ENCODE measurements at places on chromosomes 6 and 20.

DNA sequence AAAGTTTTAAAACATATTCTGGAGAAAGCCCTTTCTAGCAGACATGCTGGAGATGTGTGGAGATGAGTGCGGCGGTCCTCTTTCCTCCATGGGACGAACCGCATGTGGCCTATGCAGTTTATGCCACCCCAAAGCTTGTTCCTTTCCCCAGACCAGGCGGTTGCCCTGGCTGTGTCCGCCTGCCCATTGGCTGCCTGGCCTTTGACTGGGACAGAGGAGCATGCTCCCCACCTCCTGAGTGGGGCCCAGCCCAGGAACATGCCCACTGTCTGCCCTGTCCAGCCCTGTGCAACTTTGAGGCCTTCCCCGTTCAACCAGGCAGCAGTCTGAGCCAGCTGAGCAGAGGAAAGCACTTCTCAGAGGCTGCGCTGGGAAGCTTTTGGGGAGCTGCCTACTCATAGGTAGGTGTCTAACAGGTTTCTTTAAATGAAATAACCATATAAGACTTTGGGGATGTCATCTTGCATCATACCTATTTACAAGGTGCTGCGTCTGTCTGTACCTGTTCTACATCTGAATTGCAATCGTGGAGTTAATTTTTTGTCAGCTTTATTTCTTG, 20.6 kb downstream of the FOXC1 start:
- DNase-seq = no peak

- no peak for DNase-seq
Observed at GRCh38 chr6:66740346-66740745, 1033.3 kb upstream of the EYS start.

DNA sequence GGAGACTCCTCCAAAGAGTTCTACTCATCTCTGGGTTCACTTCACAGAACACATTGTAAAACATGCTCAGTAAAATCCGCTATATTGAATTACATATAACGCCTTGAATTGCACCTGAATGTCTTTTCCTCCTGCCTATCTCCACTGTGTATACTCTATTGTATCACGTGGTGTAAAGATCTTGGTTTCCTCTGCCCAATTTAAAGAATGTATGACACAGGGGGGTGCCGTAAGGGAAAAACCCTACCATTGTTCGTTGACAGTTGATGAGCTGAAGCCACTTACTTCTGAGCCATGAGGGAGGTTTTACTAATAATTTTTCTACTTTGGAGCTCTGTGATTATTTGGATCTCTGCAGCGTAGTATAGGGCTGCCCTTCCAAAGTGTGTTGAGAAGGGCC, 6.0 kb downstream of the ASF1A start:
- DNase-seq = no peak

GRCh38 chr20:11144114-11144950, 470.5 kb upstream of the JAG1 start:
- DNase-seq = no peak

DNA sequence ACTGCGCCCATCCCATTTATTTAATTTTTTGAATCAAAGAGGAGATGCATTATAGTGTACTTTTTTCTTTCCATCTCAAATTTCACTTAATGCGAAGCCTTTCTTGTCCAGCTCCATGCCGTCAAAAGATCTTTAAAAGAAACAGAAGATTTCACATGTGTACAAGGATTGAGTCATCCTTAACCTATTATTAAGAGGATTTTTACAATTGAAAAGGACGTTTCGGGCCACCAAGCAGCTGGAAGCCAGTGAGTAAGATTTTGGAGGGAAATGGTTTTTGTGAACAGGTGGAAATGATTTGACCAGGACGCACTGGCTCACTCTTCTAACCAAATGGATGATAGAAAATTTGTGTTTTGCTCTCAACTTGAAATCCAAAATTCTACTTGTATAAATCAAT, 15.1 kb upstream of the CCDC170 start:
- DNase-seq = no peak

GRCh38 chr6:100512203-100512862, 47.6 kb upstream of the SIM1 start:
- DNase-seq = no peak

DNA sequence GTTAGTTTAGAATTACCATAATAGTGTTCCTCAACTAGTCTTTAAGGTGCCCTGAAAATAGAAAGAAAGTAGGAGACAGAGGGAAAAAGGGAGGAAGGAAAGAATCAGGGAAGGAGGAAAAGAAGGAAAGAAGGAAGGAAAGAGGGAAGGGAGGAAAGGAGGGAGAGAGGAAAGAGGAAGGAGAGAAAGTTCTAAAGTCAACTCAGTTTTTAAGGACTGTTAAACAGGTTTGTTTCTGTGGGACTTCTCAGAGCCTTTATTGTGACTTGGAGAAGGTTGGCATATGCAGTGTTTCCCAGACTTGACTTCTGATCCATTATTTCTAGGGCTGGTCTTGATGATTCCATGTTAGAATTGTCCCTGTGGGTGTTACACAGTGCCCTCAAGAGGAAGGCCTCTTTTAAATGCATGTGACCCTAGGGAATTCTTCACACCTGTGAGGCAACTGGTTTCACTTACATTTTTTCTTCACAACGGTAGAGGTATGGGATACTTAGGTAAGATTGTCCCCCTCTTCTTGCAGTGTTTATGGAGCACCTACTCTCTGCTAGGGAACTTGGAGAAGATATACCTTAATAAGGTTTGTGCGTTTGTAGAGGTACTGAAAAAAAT, 132.7 kb upstream of the GMDS start:
- no peak for DNase-seq

DNA sequence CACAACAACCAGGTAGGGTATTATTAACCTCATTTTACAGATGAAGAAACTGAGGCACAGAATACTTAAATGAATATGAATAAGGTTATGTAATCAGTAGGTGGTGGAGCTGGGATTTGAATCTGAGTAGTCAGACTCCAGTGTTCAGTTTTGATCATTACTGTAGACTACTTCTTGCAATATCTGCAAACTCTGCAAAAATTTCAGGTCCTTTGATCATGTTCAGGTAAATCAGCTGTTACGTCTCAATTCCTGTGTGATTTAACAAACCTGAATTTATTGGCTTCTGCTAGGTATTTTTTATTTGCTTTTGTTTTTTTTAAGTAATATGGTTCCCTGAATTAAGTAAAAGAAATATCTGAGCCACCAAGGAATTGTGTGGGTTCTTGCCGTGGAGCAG, 70.7 kb upstream of the NOTCH4 start:
- DNase-seq = no peak

DNA sequence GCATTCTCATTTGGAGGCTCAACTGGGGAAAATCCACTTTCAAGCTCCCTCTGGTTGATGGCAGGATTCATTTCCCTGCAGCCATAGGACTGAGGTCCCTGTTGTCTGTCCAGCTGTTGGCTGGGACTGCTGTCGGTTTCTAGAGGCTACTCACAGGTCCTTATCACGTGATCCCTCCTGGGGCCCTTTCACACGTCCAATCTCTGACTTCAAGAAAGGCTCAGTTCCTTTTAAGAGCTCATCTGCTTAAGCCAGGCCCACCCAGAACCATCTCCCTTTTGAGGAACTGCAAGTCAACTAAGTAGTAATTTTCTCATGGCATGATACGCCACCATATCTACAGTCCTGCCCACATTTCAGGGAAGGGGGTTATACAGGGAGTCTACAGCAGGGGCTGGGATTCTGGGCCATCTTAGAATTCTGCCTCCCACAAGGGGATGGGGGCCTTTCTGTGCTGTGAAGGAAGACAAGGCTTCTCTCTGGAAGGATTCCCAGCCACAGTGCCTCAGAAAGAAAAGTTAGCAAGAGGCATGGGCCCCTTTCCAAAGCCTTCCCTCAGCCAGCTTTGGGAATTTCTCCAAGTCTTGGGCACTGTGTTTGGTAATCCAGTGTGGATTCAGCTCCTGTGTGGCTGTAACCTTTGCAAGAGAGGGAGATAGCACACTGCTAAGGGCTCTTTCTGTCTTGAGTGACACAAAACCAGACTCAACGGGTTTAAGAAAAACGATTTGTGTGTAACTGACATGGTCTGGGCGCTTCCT, 66.4 kb downstream of the CTCFL start:
- DNase-seq = no peak

DNA sequence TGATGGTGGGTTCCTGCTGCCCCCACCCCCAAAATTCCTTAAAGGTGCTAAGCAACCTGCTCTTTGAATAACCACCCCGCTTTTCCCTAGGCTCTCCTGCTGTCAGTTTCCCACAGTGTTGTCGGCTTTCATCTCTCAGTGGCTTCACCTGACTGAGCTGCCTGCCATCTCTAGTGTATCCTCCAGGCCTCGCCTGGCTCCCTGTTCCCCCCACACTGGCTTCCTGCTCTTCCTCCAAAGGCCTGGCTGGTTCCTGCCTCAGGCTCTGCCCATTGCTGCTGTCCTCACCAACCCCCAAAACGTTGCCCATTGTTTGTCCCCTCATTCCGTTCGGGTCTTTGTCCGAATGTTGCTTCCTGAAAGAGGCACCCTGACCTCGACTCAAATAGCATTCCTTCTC, 93.8 kb upstream of the POPDC3 start:
- no peak for DNase-seq

- no peak for DNase-seq
Observed at GRCh38 chr6:50824552-50824951, 5.9 kb downstream of the TFAP2B start.

DNA sequence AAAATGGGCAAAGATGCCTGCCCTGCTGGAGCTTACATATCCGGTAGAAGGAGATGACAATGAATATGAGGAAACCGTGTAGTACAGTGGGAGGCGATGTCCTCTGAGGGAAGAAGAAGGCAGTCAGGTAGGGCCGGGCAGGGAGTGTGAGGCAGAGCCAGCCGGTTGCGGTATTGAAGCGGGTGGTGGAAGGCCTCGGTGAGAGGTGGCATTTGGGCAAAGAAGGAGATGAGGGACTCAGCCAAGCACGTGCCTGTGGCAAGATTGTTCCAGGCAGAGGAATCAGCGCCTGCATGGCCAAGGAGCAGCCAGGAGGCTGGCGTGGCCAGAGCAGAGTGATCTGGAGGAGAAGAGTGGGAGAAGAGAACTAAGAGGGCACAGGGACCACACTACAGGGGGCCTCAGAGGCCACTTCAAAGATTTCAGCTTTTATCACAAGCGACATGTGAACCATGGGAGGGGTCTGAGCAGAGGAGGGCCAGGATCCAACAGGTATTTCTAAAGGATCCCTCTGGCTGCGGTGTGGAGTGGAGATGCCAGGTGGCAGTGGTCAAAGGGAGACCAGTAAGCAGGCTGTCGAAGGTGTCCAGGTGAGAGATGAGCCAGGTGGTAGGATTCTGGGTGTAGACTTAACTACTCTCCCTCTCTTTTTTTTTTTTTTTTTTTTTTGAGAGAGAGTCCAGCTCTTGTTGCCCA, 13.8 kb downstream of the MDFI start:
- no peak for DNase-seq

- DNase-seq = no peak
Observed at GRCh38 chr6:54194067-54194466, 82.8 kb downstream of the MLIP start.

DNA sequence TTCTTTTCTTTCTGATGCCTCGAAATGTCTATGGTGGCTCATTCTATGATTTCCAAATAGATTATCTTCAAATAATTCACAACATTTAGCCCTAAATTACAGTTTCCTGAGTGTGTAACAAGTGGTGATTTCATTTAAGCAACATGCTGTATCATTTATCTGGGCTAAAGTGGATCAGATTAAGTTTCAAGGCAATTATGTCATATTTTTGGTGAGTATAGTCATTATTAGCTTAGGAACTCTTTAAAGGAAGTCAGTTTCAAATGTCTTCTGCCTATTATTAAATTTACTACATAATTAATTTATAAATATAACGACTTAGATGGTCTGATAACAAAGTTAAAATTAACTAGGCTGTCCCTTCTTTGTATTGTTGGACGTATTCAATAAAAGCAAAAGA, 847.9 kb upstream of the FLRT3 start:
- DNase-seq = no peak

DNA sequence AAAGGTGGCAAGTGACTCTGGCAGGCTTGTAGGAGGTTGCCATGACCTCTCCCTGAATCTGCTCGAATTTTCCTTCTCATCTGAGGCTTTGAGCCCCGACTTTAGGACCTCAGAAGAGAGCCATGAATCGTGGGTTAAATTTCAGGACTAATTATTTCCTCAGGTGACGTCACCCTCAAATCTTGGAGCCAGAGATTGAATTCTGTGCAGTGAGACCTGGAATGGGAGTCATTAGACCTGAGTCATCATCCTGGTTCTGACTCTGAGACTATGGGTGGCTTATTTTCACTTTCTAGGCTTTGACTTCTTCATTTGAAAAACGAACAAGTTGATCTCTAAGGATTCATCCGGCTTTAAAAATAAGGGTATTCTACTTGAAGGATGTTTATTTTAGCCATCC, 48.5 kb upstream of the PDYN start:
- no peak for DNase-seq

GRCh38 chr6:75307364-75308004, 22.9 kb upstream of the TMEM30A start:
- no peak for DNase-seq

DNA sequence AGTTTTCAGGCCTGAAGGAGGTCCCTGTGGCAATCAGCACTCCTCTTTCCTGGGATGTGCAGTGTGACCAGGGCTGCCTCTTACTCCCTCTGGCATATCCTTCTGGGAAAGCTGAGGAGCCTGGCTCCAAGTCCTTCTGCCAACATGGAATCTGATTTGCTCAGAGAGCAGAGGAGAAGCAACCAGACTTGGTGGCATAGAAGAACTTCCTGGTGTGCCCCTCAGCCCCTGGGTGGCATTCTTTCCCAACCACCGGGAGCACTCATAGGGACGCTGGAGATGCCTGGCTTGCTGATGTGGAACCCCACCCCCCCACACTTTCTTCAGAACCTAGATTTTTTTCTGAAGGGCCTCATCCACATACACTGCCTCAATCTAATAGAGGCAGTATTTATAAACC, 107.6 kb upstream of the TRAF3IP2 start:
- DNase-seq = no peak

DNA sequence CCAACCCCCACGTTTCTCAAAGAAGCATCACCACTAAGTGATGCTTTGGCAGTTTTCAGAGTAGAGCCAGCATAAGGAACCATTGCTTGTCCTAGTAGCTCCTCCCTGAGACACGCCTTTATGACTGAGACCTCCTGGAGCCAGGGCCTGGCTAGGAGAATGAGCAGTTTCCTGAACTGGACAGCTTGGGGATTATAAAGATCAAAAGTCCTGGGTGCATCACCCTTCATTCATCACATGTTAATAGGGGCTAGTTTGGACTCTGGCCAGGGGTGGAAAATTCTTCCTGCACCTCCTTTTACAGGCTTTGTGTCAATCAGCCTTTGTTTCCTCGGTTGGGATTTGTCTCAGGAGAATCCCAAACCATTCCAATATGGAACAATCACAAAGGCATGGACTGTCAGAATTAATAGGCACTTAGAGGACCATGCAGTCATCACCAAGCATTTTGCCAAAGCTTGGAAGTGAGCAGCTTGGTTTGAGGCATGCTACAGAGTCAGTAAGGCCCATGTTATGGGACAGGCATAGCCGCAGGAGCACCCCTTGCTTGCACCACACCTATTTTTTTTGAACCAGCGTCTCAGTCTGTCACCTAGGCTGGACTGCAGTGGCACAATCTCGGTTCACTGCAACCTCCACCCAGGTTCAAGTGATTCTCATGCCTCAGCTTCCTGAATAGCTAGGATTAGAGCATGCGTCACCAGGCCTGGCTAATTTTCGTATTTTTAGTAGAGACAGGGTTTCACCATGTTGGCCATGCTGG, 64.9 kb upstream of the TGM3 start:
- DNase-seq = no peak

All from activated CD4-positive, CD25-positive, alpha-beta regulatory T cell (primary cell).